ENCODE measurements at places on chromosomes 12 and 14.

DNA sequence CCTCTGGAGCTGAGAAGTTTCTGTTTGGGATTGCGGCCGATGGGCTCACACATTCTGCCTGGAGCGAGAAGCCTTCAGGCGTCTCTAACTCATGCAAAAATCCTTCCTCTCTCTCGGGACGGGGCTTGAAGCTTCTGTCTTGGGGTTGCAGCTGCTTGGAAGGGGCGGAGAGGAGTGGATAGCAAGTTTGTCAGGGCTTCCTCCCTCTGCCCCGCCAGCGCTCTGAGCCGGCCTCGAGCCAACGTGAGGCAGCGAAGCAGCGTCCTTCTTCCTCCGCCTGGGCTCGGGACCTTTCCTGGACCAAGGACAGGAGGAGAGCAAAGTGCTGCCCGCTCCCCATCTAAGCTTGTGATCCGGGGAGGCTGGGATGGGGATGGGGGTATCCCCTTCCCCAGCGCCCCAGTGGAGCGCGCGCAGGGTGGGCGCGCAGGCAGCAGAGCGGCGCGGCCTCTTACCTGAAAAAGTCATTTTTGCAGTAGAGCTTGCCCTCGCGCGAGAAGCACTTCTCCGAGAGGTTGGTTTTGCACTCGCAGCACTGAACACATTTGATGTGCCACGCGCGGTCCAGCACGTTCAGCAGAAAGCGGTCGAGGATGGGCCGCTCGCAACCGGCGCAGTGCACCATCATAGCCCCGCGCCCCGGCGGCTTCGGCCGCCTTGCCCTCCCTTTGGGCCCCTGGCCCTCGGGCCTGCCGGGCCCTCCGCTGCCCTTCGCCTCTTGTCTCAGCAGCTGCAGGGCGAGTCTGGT lies 626 bp downstream of the LHX5 start:
- no peak for DNase-seq

- DNase-seq, result no peak
Observed at GRCh38 chr14:35533357-35534207, at the start of gene INSM2. INSM2 (plus strand) TSS chr14:35534164; CDS start chr14:35534253, 89 bp downstream.

DNA sequence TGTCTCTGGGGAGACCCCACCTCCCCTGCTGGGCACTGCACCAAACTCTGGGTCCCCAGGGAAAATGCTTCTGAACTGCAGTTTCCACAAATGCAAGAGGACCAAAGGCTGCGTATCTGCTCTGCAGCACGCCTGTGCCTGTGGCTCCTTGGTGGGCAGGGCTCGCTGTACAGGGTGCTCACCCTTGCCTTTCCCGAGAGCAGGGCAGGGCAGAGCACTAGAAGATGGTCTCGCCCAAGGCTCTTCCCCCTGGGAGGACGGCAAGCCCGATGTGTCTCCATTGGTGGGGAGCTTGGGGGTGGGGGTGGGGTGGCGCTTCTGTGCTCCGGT lies 175.3 kb upstream of the RTL1 start:
- no peak for DNase-seq

DNA sequence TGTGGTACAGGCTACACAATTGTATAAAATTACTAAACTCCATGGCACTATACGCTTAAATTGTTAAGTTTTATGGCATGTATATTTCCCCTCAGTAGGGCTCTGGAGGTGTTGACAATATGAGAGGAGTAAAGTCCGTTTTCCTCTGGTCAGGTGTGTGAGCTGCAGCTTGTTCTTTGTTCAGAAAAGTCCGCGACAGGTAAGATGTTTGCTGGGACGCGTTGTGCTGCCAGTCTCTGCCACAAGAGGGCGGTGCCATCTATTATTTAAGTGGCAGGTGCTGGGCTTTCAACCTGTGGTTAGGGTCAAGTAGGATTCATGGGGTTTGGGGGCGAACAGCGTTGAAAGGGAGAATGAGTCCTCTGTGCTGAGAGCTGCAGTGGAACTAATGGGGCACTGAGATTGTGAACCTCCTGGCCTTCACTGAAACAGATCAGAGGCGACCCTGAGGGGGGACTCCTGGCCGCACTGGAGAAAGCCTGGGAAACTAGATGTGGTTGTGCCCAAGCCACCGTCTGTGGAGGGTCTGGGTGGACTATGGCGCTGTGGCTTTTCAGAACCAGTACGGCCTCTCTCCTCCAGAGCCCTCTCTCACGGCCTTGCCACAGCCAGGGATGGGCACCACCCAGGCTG lies 179.0 kb downstream of the SLC15A4 start:
- DNase-seq, result no peak

DNA sequence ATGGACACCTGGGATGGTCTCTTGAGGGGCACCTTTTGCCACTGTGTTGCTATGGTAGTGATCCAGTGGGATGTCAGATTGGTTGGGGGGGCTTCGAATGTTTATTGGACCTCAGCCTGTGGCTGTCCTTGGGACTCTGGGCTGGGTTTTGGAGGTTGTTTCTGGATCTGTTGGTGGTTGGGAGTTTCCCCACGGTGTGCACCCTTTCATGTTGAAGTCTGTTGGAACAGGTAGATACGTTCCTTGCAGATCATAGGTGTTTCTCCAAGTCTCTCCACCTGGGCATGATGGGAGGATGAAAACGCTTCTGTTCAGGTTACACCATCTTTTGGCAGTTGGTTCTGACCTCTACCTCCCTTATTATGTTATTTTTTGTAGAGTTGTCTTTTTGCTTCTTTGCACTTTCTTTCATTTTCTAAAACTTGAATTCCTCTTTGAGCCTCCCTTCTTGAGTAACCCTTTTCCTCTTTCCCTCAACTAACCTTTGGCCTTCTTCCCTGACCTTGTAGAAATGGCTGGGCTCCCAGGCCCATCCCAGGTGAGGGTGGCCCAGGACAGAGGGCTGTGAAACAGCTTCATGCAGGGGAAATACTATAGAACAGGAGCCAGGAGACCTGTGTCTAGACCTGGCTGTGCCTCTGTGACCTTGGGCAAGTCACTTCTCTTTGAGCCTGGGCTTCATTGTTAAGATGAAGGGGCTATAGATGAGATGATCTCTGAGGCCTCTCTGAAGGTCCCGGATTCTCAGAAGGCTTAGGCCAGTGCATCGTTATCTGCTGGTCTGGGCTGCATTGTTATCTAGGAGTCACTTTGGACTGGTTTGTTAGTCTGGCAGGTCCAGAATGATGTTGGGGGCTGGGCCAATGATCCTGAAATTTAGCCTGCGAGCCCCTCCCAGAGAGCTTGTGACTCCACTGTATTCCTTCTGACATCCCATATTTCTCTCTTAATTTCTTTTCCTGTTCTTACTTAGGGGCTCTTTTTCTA lies 2.0 kb downstream of the ATN1 start:
- no peak for DNase-seq

Data from fibroblast of skin of left biceps (primary cell).